ENCODE measurements at places on chromosomes 5 and 9.

GRCh38 chr5:1449081-1449630 is 3.9 kb upstream of the SLC6A3 start:
- DNase-seq, result no peak

- no peak for DNase-seq
Measured at GRCh38 chr5:125263356-125263755, 516.9 kb upstream of the ZNF608 start.

DNA sequence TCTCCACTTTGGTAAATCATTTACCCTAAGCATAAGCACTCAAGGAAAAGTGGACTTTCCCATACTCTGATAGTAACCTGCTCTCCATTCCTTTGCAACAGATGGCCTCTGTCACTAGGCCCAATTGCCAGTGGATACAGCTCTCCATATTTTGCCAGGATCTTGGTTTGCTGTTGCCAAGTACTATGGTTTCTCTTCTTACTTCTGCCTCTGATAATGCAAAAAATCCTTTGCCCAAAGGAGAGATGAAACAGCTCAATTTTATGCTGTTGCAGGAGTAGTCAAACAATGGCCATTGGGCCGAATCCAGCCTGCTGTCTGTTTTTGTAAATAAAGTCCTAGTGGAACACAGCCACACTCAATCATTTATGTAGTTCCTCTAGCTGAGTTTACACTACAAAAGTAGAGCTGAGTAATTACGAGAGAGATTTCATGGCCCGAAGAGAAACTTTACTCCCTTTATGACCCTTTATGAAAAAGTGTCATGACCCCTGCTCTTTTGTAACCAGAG is 92.5 kb downstream of the HTR4 start:
- no peak for DNase-seq

GRCh38 chr9:112605518-112605917 is 112.4 kb downstream of the INIP start:
- no peak for DNase-seq

- DNase-seq, result no peak
Measured at GRCh38 chr9:115353681-115354080, 235.7 kb upstream of the TNC start.

DNA sequence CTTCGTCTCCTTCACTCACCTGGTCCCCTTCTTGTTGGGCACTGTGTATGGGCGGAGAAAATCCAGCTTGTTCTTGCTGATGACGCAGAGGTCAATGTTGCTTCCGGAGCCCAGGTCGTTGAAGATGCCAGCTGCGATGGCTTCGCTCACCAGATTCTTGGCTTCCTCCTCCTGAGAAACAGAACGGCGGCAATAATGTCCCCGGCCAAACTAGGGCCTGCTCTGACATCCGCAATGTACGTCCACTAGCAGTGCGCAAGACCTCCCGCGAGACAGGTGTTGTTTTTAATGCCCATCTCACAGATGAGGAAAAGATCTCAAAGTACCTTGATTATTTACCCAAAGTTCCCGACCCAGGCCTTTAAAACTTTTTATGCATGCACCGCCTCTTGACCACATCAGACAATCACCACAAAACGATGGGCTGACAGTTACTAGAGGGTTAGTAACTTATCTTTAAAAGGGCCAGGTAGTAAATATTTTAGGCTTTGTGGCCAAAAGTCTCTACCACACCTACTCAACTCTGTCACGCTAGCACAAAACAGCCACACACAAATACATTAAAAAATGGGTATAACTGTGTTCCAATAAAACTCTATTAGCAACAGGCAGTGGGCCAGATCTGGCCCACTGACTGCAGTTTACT is 58.4 kb downstream of the PSMB7 start:
- no peak for DNase-seq

GRCh38 chr9:116800885-116801284 is 113.8 kb downstream of the TRIM32 start:
- no peak for DNase-seq

GRCh38 chr9:112142420-112142819 is 32.7 kb downstream of the SUSD1 start:
- no peak for DNase-seq

DNA sequence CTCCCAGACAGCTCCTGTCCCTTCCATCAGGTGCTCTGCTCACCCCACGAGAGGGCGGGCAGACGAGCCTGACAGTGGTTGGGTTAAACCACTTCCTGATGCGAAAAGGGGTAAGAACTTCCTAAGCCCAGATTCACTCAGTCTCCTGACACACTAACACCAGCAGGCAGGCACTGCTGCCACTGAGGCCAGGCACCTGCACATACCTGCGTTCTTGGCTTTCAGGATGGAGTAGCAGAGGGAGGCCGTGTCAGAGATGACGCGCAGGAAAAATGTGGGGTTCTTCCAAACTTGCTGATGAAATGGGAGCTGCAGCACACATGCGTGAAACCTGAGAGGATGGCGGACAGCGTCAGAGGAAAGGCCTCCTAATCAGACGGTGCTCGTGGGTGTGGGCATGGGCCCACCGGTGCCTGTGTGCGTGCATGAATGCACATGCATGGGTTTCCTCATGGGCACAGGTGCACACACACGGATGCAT is 29.9 kb downstream of the SLC6A18 start:
- DNase-seq, result no peak

DNA sequence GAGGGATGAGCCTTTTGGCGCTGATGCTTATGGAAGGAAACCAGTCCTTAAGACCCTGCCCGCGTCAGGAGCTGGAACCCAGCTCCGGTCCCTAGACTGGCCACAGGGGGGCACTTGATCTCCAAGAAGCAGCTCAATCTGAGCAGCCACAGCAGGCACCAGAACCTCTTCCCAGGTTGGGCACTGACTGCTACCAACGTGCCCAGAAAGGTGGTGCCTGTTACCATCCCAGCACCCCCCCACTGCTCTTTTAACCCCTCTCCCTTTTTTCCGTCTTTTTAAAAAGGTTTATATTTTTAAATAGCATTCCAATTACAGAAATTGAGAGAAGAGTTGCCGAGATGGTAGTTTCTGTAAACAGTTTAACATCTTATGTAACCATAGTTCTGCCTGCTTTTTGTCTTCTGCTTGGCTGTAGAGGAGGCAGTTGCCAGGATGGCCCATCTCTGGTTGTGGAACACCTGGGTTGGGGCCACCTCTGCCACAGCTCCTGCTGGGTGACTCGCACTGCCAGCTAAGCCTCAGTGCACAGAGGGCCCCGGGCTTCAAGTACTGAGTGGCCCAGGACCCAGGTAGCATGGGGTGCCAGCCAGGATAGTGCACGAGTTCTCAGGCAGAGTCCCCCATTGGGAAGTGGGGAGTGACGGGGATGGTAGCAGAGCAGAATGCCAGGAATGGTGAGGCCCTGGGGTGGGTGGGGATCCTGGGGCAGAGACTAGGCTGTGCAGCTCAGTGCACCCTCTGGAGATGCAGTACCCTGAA is 62.8 kb downstream of the PFDN1 start:
- DNase-seq, result peak; percentile 40

GRCh38 chr5:35483191-35483590 is 134.5 kb upstream of the SPEF2 start:
- no peak for DNase-seq

DNA sequence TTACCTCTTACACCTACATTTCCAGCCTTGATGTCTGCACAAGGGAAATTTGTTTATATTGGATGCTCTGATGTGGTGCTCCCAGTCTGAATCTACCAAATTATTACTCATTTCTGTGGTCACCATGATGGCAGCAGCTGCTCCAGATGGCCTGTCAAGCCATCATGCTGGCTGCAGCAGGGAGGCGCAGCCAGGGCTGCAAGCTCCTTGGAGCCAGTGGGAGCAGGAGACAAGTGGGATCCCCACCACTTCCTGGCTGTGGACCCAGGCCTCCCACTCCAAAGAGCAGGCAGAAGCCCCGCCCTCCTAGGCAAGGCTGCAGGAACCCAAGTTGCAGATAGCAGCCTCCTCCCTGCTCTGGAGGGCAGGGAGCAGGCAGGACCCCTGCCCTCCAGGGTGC is 241.1 kb upstream of the ATP10B start:
- DNase-seq, result no peak

GRCh38 chr9:134717924-134718645 is 76.5 kb downstream of the COL5A1 start:
- DNase-seq, result no peak

GRCh38 chr9:86637515-86637914 is 283.3 kb upstream of the TUT7 start:
- DNase-seq, result no peak

DNA sequence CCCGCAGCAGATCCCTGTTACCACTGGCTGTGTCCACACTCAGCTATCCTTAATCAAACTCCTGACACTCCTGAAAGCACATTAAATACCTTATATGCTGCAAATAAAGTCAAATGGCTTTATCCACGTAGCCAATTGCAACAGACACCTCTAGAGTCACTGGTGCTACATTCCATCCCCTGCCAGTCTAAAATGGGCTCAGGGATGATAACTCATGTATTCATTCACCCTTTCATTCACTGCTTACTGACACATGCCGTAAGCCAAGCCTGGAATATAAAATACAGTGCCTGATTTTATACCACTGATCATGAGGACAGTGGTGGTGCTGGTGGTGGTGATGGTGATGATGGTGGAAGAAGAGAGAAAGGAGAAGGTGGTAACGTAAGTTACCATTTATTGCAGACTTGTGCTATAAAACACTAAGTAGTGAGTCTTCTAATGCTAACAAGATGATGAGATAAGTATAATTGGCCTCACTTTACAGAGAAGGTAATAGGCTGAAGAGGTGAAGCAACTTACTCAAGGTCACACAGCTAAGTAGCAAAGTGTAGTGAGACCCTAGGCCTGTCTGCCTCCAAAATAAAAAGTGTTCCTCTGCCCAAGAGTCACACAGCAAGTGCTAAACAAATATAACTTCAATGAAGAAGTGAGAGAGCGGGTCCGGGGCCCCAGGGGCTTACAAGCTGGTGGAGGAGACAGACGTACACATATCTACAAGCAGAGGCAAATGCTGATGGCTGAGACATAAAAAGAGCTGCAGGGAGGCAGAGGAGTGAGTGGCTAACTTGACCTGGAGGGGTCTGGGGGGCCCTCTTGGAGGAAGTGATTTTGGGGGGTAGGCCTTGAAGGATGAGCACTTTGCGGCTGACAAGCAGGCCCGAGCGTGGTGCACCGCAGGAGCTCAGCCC is 1.2 kb downstream of the TTLL11 start:
- no peak for DNase-seq

DNA sequence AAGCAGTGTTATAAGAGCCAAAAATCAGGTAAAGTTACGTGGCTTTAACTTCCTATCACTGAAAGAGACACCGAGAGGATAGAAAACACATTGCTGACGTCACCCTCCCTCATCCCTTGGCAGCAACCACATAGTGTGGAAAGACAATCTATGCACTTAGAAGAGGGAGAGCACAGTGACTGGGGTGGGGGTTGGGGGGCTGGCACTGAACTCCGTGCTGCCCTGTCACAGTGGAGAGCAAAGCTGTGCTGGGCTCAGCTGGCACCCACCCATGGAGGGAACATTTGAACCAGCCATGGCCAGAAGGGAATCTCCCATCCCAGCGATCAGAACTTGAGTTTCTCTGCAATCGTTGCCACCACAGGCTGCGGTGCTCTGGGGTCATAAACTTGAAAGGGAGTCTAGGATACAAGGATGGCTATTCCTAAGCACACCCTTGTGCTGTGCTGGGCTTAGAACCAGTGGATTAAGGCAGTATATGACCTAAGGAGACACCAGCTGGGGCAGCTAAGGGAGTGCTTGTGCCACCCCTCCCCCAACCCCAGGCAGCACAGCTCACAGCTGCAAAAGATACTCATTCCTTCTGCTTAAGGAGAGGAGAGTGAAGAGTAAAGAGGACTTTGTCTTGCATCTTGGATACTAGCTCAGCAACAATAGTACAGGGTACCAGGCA is 73.4 kb downstream of the KIAA0825 start:
- DNase-seq, result no peak

- no peak for DNase-seq
Measured at GRCh38 chr5:69011910-69012309, 81.9 kb upstream of the SLC30A5 start.

- no peak for DNase-seq
Measured at GRCh38 chr9:106358331-106358730, 504.6 kb upstream of the ZNF462 start.

- DNase-seq, result no peak
Measured at GRCh38 chr5:71529682-71530081, 57.5 kb upstream of the MCCC2 start.

DNA sequence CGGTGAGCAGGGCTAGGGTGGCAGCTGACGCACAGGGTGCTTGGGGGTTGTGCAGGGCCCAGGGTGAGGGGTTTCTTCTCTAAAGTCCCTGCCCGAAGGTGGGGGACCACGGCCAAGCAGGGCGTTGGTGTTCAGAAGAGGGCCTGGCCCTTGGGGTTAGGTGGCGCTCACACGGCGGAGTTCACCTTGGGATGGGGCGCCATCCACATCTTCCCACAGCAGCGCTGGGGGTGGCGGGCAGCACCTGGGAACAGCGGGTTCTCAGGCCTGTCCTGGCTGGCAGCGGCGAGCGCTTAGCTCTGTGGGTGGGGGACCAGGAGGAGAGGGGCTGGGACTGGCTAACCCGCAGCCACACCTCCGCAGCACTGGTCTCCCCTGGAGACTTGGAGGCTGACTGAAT is 6.1 kb downstream of the GPSM1 start:
- DNase-seq, result no peak

DNA sequence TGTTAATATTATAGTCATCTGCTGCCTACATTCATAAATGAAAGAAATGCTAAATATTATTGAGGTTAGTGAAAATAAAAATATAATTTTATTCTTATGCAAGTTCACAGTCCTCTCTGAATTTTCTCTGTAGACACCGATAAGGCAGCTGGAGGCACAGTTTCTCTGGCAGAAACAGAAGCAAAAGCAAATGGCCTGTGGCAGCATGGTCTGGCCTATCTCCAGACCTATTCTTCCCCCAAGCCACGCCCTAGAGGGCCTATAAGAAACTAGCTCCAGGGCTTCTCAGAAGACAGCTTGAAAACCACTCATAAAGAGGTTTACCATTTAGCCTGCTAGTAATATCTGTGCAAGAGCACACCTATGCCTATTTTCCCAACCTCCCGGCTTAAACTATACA is 28.4 kb downstream of the MRPS27 start:
- no peak for DNase-seq

GRCh38 chr5:181205761-181206649 is 1.0 kb upstream of the TRIM7 start:
- DNase-seq, result no peak

GRCh38 chr9:30661925-30662324 is 1722.5 kb upstream of the ACO1 start:
- DNase-seq, result no peak

- DNase-seq, result no peak
Measured at GRCh38 chr5:128466554-128466953, 71.5 kb downstream of the FBN2 start.

- no peak for DNase-seq
Measured at GRCh38 chr5:146789712-146790653, 88.6 kb downstream of the PPP2R2B start.

DNA sequence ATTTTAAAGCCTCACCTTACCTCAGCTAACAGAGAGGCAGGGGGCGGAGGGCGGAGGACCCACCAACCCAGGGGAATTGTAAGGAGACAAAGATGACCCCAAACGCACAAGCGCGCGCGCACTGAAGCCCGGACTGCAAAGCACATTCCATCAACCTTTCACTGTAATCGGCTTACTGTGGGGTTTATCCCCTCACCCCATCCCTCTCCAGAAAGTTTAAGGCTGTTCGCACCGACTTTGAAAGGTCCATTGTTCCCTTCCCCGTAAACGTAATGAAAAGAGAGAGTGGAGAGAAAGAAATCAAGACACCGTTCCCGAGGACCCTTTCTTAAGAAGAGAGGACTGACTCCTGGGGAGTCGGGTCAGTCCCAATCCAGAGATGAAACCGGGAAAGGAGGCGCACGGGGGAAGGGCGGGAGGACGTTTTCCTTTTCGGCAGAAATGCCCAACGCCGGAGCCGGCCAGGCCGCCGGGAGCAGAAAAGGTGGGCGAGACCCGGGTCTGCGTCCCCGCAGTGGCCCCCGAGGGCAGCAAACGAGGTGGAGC is 464 bp downstream of the CEMIP2 start:
- no peak for DNase-seq

- DNase-seq, result no peak
Measured at GRCh38 chr9:126164796-126165525, 161.7 kb upstream of the MVB12B start.

Measured in H4 (cell line).